ENCODE measurements at places on chromosomes 7 and 10.
A peak's percentile ranks its signal among the peaks of the same experiment; 100 is the strongest.

DNA sequence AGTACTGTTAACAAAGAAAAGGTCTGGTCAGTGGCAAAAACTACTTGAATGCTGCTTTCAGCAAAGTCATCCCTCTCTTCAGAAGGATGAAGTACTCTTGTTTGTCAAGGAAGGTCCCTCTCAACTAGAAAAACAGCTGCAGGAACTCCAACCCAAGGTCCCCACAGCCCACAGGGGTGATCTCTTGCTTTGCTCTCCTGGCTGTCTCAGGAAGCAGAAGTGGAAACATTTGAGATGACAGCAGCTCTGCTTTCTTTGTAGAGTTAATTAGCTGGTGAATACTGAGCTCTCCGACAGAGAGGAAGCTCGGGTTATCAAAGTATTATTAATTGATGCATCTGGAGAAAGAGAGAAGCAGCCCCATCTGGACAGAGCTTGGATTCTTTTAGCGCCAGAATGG is 25.4 kb upstream of the LRGUK start:
- no peak for DNase-seq

DNA sequence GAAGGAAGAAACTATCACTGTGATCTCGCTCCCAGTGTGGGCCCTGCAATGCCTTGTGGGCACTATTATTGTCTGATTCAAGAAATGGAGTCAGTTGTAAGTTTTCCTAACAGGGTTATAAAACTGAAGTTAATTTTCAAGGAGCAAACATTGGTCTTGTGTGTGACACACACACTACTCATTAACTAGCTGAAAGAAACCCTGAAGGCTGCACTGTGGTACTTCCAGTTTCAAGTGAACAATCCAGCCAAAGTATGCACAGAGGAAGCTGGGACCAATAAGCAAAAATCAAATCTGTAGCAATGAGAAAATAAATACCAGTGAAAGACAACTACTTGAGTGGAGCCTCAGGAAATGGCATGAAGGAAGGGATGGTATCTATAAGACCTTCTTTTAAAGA is 506.6 kb upstream of the POT1 start:
- no peak for DNase-seq

DNA sequence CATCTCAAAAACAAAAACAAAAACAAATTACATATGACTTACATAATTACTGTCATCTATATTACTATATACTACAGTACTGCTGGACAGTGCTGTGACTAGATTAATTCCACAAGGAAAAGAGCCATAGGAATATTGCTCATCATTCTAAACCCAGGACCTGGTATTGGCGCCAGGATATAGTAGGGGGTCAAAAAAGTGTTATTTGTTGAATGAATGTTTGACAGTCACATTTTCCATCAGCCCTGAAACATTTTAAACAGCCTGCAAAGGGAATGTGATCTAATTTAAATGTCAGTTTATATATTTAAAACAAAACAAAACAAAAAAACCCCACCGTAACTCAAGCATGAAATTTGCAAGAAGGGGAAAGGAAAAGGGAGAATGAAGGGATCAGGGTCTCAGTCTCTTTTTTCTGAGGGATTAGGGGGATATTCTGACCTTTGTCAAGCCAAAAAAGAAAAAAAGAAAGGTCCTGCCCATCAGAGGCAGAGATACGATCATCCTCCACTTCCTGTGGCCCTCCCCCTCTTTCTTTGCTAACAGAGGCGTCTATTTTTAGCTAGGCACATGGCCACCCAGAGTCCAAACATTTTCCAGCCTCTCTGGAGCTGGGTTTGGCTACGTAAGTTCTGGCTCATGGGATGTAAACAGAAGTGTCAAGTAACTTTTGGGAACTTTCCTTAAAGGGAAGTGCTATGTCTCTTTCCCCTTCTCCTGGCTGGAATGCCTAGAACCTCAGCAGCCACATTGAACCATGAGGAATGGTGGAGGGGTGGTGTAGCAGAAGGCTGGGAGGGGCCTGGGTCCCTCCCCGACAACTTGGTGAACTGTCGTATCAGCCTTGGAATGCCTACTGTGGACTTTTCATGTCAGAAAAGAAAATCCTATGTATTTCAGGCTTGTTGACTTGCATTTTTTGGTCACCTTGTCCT is 44.6 kb upstream of the DLG5 start:
- peak; percentile 98 for DNase-seq

- DNase-seq = no peak
These were observed 490 bp downstream of the KIN start for GRCh38 chr10:7787150-7787856.

GRCh38 chr7:123131556-123131955 is 68.2 kb downstream of the SLC13A1 start:
- no peak for DNase-seq

GRCh38 chr10:5632446-5632845 is 33.9 kb downstream of the ASB13 start:
- no peak for DNase-seq
